GM19239 (cell line): ENCODE measurements at places on chromosomes 12 and 14.

DNA sequence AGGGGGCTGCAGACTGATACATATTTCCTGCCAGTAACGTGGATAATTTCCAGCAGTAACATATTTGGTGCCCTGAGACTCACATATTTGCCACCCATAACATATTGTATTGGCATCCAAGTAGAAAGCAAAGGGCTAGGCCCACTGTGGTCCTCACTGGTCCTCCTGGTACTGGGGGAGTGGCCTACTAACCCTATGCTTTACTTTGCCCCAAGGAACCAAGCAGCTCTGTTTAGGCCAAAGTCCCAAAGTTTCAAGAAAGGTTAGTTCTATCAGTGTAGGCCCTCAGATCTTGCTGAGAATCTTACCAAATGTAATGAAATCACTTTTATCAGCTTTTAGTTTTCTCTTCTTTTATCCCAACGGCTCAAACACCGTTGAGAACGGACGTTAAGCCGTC is 35.4 kb upstream of the NAP1L1 start:
- DNase-seq = no peak

DNA sequence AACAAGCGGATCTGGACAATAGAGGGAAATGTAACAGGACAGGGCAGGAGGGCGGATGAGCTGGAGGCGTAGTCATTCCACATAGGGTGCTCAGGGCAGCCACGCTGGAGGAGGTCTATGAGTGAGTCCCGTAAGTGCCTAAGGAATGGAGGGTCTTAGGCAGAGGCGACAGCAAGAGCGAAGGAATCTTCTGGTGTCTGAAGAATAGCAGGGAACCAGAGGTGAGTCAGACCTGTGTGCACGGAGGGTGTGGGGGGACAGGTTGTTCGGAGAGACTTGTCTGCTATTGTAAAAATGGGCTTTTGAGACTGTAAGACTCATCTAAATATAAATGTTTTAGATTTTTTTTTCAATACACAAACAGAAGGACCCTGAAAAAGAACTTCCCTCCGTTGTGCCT is 70.6 kb downstream of the SETD3 start:
- DNase-seq = no peak

DNA sequence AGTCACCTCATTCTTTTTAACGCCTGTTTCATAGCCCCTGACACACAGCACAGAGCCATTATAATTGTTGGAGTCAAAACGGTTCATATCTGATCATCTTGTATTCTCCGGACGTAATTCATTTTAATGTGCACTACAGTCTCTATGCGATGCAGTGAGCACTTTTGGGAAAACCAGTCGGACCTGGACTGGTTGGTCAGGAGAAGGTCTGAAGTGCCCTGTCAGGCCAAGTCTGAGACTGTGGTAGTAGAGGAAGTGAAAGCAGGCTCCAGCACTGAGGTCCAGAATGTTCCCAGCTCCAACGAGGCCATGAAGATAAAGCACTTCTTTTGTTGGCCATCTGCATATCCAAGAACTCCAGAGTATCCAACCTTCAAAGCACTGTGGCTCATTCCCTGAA is 117.1 kb upstream of the NCOR2 start:
- no peak for DNase-seq

GRCh38 chr12:54439521-54440255 is 20.6 kb upstream of the ITGA5 start:
- peak; percentile 40 for DNase-seq

- no peak for DNase-seq
Measured at GRCh38 chr12:44874981-44875416, 1.1 kb downstream of the NELL2 start.

DNA sequence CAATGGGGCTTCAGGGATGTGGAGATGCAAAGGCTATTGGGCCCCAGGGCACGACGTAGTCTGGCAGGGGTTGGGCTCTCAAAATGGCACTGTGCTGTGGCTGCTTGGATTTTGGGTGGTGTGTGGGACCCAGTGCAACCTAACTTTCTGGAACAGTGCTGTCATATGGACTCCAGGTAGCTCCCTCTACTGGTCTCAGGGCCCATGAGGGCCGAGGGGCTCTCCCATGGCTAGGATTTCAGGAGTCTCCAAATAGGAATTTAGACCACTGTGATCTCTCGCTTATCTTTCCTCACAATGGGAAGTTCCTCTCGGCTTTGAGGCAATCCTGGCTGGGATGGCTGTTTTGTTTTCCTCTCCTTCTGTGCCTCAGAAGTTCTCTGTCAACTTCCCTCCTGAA is 68.2 kb upstream of the MUCL1 start:
- no peak for DNase-seq

DNA sequence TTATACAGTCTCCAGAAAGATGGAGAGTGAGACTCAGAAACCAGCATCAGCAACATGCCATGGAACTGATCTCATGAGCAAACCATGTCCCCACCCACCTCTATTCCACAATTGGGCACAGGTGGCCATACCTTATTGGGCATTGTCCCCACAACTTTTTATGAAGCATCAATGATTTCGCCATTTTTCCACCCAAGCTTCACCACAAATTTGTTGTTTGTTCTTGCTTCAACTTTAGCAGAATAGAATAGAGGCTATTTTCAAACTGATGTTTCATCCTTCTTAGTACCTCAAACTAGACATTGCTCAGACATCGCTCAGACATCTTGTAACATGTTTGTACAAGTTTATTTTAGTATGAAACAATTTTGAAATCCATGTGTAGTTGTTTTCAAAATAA is 112.5 kb upstream of the TMTC2 start:
- DNase-seq = no peak

GRCh38 chr14:31947076-31947475 is 130.0 kb upstream of the ARHGAP5 start:
- no peak for DNase-seq

DNA sequence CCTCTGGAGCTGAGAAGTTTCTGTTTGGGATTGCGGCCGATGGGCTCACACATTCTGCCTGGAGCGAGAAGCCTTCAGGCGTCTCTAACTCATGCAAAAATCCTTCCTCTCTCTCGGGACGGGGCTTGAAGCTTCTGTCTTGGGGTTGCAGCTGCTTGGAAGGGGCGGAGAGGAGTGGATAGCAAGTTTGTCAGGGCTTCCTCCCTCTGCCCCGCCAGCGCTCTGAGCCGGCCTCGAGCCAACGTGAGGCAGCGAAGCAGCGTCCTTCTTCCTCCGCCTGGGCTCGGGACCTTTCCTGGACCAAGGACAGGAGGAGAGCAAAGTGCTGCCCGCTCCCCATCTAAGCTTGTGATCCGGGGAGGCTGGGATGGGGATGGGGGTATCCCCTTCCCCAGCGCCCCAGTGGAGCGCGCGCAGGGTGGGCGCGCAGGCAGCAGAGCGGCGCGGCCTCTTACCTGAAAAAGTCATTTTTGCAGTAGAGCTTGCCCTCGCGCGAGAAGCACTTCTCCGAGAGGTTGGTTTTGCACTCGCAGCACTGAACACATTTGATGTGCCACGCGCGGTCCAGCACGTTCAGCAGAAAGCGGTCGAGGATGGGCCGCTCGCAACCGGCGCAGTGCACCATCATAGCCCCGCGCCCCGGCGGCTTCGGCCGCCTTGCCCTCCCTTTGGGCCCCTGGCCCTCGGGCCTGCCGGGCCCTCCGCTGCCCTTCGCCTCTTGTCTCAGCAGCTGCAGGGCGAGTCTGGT is 626 bp downstream of the LHX5 start:
- DNase-seq = no peak

GRCh38 chr14:40599725-40600124 is 1007.0 kb upstream of the LRFN5 start:
- no peak for DNase-seq

DNA sequence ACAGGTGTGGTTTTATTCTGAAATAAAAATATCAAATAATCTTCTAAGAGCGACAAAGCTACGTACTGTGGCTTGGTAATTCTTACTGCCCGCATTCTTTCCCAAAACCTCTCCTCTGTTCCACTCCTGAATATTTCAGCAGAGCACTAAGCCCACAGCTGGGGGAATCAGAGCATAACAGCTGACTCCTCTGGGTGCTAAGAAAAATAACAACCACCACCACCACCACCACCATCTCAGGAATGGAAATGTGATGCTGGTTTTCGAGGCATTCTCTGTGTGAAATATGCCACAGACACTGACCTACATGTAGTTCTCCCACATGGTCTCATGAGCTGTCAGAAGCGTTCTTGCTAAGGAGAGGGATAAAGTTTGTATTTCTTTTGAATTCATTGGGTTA is 183.7 kb downstream of the BMP4 start:
- DNase-seq = no peak

GRCh38 chr12:25801734-25802133 is 156.7 kb upstream of the RASSF8 start:
- DNase-seq = no peak

- DNase-seq = no peak
Measured at GRCh38 chr14:93317875-93318807, 14.7 kb downstream of the BTBD7 start.

- no peak for DNase-seq
Measured at GRCh38 chr14:53925201-53925766, 31.3 kb downstream of the BMP4 start.

DNA sequence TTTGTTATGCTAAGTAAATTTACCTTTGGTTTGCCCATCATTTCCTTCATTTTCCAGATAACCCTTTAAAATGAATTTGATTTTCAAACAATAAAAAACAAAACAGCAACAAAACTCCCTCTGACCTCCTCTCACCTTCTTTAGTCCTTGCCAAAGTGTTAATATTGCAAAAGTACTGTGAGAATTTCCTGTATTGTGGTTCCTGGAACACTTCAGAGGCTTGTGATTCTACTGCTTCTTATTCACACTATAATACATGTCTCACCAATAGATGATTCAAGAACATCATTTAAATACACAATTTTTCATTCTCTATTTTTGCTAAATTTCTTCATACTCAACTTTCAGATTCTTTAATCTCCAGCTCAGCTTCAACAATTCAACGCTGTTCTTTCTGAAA is at the start of gene KLRD1:
KLRD1 (plus strand) TSS at position 241 of the 400 bp plus-strand sequence. CDS start 208 bp downstream, outside the sequence.
- no peak for DNase-seq

DNA sequence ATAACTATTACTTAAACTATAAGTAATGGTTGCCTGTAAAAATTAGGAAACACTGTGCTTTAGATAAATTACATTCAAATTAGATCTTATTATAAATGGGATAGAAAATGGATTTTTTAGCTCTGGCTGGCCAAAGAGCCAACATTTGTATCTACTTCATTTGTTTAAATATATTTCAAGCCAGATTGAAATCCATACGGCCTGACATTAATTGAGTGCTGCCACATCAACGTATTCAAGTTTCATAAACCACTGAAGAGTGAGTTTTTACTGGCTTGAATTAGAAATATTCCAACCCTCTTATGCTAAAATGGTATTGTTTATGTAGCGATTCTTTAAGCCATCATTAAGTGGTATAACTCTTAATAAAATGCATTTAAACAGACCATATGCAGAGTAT is 133.3 kb downstream of the VRK1 start:
- no peak for DNase-seq

DNA sequence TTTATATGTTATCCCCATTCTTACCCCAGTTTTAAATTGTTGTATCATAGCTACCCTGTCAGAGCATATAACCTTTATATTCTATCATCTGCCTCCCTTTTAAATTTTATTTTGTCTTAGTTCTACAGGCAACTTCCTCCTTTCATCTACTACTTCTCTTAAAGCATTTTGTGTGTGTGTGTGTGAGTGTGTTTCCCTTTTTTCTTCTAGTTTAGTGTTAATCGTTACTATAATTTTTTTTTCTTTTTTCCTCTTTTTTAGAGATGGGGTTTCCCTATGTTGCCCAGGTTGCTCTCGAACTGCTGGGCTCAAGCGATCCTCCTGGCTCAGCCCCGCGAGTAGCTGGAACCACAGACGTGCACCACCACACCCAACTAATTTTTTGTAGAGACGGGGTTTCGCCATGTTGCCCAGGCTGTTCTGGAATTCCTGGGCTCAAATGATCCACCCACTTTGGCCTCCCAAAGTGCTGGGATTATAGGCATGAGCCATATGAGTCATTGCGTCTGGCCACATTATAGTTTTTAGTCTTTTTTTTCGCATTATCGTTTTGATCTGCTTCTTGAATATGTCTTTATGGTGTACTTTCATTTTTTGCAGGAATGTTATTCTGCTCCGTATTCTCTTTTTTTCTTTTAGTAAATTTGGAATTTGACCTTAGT is 33.1 kb upstream of the FBXO34 start:
- DNase-seq = no peak

DNA sequence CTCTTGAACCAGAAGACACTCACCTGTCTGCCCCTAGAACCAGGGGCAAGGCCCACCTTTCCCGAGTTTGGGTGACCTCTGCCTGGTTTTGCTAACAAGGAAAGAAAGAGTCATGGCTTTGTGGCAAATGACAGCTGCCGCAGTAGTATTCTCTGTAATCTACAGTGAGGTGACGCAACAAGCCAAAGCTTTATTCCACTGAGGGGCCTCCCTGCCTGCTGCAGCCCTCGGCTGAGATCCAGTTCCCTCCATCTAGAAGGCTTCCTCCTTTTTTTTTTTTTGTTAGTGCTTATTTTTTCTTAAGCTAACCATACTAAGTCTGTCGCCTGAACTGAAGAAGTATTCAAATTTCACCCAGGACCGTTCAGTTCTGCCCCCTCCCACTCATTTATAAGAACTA is 142.3 kb upstream of the TMCC3 start:
- DNase-seq = no peak

DNA sequence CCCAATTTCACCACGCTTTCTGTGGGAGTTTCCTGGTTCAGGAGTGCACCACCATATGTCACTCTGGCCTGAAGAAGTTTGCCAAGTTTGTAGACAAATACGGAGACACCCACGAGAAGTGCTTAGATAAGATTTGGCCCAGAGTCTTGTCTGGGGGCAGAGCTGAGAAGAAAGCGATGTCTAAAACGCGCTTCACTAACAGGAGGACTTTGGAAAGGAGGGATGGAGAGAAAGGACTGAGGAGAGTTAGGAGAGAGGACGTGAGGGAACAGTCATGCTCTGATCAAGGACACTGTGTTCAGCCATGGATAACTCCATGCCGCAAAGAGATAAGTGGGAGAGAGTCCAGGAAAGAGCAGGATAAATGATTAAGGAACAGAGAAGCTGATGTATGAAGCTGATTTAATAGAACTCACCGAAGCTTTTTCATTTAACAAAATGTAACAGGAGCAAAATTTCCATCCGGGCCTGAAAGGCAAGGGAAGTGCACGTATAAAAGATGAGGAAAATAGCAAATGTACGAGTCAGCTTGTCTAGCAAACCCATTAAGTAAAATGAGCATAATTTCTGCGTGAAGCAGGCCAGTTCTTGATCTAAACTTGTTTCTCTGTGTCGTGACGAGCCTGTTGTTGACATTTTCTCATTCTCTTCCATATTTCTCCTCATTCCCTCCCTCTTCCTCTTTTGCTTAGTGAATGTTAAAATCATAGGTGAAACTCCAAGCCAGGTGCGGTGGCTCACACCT is 23.4 kb upstream of the MAP3K9 start:
- DNase-seq = no peak

- DNase-seq = no peak
Measured at GRCh38 chr14:49908433-49908782, 15.5 kb downstream of the ARF6 start.

DNA sequence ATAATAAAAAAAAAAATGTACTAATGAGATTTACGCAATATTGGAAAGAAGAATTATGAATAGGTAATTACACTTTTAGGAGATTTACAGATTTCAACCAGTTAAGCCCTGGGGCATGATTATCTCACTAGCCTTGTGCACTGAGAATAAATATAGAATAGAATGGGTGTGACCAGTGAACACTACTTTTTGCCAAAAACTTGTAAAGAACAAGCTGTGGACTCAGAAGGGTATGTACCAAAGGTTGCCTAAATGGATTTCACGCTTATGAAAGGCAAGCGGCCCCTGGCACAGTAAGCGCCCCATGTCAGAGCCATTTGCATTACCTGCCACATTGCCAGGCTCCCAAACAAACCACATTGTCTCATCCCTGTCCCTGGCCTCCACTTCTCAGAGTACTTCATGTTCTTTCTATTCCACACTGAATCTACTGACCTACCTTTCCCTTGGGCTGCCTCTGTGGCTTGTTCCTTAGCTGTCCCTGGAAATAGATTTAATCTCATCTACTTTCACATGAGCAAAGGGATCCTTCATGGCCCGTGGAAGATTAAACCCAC is 170.6 kb upstream of the DIO2 start:
- no peak for DNase-seq
